ENCODE measurements at places on chromosomes 6 and 20. TPM values are rescaled to one million over a fixed set of nuclear protein-coding genes. Genes with fewer than 3 reads are reported as not detected.

The ENPP4 gene
- total RNA-seq = 0.63 TPM

The DEFB132 gene
- not detected for total RNA-seq

The PLTP gene
- total RNA-seq = 22.6 TPM

The DDX43 gene
- total RNA-seq = 0.11 TPM

The ELOVL2 gene
- total RNA-seq = 0.32 TPM

The GZF1 gene
- total RNA-seq = 11.0 TPM

The RAD21L1 gene
- total RNA-seq = not detected

The NKAIN2 gene
- not detected for total RNA-seq

The HLA-DPA1 gene
- total RNA-seq = 0.89 TPM

Measured in GM23248 (cell line).